Left ventricle myocardium inferior (tissue), 1 donor: ENCODE measurements at places on chromosomes 7 and 10.

DNA sequence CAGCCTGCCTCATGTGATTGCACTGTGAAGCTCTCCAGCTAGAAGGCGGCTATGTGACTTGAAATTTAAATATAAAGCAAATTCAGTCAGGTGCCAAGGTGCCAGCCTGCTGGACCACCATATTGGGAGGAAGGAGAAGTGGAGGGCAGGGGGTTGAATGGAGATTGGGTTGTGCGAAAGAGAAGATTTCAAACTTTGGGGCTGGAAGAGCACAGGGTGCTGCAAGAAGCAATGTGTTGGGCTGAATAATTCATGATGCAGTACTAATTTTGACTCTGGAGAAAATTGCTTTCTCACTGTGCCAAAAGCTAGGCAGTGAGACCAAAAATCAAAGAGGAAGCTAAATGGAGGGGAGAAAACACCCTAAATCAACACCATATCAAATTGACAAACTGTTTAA, 335.3 kb downstream of the NRG3 start:
- no peak for DNase-seq

GRCh38 chr10:54368984-54369383, 432.0 kb downstream of the PCDH15 start:
- no peak for DNase-seq

GRCh38 chr7:17067691-17068090, 185.9 kb upstream of the AGR3 start:
- DNase-seq: no peak

DNA sequence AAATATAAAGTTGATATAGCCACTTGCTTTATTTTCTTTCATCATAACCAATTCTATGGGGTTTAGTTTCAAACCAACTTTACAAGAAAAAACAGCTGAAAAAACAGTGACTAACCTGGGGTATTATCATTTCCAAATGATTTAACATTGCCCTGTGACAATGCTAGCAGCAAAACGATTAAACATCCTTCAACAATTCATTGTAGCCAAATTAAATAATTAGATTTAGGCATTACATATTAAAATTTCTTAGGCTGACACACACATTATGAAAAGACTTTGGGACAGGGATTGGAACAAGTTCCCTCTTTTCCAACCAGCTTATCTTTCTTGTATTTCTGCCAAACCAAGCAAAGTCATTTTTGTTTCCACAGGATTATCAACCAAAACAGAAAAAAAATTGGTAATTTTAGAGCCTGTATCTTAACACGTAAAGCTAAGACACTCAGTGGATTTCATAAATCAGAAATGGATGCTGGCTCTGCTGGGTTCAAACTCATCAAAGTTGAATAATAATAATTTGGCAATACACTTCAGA, 84.0 kb downstream of the SEMA3D start:
- no peak for DNase-seq

- no peak for DNase-seq
Observed at GRCh38 chr10:28910956-28911355, 233.6 kb downstream of the BAMBI start.

- no peak for DNase-seq
Observed at GRCh38 chr10:33074443-33074842, 116.4 kb upstream of the ITGB1 start.

DNA sequence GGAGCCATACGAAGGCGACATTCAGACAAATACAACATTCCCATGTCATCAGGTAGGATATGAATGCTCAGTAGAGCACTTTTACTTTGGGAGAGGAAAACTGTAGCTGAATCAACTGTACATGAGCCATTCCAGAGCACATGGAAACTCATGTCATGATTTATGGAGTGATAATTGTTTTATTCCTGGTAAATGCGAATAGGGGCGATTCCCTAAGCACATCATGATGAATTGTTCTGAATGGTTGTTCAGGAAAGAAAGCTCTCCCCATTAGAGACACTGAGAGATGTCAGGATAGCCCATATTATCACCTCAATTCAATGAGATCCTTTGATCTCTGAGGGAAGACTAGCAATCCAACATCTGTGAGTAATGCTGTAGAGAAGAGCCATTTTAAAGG, 243.6 kb downstream of the FOXP2 start:
- DNase-seq: no peak

DNA sequence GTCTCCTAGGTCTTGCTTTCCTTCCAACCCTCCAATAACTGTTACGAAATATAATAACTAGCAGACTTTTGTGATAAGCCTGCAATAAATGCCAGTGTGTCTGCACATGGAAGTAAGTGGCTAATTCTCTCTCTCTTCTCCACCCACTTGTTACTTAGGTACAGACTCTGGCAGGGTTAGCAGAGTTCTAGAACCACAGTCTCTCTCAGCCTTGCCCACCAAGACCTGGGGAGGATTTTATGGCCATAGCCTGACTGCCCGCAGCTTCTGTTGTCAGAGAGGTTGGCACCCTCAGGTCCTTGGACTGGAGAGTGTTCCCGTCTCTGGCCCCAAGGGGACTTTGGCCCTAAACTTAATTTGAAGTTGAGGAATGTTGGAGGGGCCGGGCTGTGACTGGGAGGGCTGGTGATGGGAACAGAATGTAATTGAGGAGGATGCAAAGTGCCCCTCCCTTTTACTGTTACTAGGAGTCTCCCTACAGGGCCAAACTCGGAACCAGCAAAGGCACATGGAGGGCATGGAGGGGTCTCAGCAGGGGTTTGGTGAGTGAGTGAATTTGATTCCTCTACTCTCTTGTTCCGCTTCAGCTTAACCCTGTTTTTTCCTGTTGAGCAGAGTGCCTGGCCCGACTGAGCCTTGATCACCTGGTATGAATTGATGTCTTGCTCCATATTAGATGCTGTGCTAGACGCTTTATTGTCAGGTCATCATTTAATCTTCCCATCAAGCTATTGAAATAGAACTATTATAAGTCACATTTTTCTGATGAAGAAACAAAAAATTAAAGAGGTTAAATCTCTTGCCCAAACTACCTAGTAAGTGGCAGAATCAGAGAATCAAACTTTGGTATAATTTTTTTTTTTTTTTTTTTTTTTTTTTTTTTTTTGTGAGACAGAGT, 37.0 kb upstream of the LCOR start:
- DNase-seq: no peak

GRCh38 chr10:131430716-131431412, 119.3 kb upstream of the TCERG1L start:
- DNase-seq: no peak

DNA sequence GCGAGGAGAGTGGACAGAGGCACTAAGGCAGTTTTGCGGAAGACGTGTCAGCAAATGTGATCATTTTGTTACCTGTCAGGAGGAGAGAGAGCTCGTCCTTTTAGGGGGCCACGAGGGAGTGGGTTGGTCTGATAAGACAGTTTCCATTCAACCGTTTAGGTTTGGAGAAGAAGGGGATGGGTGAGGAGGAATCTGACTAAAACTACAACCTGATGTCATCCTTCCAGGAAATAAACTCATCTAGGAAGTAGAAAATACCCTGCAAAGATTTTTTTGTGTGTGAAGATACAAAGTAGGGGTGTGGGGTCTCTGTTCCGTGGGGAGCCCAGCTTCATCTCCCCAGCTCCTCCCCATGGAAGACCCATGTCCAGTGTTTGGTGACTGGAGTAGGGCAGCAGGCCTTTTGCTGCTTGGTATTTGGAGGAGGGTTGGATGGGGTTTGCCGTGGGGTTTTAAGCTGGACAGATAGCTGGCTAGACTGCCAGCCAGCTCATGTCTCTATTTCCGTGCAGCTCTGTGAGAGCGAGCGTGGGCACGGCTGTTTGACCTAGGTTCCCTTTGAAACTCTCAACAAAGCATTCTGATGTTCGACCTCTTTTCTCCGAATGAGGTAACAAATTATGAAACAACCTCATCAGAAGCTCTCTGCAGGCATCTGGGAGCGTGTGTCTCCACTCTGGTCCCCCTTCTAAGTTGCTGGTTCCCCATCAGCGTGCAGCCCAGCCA, 136.0 kb upstream of the TCF7L2 start:
- DNase-seq: no peak

GRCh38 chr10:117374506-117375359, 507 bp downstream of the PDZD8 start:
- DNase-seq: peak; percentile 55

GRCh38 chr10:48224979-48225560, 49.4 kb downstream of the FRMPD2 start:
- DNase-seq: no peak

DNA sequence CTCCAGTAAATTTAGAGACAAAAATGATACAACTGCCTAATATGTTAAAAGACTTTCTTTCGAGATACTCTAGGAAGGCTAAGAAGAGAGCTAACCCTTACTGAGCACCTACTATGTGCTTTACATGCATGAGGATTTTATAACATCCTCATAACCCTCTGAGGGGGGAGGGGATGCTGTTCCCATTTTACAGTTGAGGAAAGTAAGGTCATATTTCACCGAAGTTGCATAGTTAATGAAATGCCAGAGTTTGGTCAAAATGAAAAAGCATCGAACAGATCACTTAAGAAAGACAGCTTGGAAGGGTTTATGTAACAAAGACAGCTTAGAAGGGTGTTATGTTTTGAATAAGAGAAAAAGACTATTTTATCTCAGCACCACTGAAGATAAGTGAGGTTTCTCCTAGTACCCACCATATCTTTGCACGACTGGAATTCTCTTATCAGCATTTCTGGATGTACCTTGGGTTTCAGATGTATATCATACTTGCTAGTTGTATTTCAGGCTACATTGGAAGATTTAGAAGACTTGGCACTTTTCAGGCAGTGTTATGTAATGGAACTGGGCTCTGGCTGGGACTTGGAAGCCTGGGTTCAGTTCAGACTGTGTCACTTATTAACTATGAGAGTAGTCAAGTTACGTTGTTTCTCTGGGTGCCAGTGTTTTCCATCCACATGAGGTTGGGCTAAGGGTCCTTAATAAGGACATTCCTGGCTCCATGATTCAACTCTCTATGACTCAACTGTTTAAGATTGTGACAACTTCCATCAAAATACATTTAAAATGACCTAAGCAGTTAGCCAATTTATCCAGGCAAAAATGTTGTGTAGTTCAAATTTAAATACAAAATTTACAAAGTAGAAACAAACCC, 6.0 kb downstream of the RHOBTB1 start:
- no peak for DNase-seq

DNA sequence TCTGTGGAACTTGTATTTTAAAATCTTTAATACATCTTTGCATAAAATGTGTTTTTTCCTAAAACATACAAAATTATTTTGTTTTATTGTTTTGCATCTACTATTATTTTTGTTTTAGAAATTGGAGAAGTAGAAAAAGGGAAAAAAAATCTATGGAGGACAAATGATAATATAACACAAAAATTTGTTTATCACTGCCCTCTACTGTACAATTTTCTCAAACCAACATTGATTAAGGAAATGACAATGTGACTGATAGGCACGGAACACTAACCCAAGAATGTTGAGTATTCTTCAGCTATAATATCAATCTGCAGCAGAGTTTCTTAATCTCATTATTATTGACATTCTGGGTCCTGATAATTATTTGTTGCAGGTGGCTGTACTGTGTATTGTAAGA, 9.5 kb upstream of the ING3 start:
- no peak for DNase-seq

GRCh38 chr10:104527013-104527412, 114.1 kb upstream of the SORCS3 start:
- DNase-seq: no peak

DNA sequence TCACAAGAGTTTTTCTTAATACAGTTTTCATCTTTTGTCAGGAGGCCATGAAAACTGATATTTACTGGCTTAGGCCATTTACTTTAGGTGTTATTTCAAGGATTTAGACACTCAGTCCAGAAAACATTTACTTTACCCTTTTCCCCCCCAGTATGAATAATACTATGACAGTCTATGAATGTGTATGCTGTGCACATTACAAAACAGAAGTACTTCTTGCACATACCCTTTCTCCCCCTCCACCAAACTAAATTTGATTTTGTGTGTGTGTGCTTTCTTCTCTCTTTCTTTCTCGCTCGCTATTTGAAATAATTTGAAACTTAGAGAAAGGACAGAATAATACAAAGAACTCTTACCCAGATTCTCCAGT, 41.3 kb downstream of the RBM33 start:
- DNase-seq: no peak

DNA sequence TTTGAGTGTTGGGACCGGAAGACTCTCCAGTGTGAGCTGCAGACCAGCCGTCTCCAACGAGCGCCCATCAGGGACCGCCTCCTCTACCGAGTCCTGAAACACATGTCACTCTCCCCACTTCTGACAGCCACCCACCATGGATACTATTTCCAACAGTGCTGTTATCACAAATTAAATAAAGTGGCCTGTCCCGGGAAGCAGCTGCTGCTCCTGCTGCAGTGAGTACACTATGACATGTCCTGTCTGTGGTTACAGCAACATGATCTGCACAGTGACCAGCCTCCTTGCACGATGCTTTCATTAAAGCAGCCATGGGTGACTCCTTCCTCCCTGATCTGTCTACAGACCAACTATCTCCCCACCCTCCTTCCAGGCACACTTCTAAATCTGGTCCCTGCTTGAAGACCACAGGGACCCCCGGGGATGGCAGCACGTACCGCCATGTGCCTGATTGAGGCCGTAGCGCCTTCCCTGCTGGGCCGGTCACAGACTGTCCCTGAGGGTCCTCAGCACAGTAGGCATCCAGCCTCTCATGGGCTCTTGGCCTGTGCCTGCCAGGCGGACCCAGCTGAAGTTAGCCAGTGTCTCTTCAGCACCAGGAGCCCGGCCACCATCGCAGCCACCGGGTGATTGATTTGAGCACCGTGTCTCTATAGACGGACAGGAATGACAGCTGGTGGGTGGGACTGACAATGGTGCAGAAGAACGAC, 58.8 kb downstream of the TCERG1L start:
- no peak for DNase-seq

- DNase-seq: no peak
Observed at GRCh38 chr10:59937720-59938119, 31.4 kb upstream of the CCDC6 start.

DNA sequence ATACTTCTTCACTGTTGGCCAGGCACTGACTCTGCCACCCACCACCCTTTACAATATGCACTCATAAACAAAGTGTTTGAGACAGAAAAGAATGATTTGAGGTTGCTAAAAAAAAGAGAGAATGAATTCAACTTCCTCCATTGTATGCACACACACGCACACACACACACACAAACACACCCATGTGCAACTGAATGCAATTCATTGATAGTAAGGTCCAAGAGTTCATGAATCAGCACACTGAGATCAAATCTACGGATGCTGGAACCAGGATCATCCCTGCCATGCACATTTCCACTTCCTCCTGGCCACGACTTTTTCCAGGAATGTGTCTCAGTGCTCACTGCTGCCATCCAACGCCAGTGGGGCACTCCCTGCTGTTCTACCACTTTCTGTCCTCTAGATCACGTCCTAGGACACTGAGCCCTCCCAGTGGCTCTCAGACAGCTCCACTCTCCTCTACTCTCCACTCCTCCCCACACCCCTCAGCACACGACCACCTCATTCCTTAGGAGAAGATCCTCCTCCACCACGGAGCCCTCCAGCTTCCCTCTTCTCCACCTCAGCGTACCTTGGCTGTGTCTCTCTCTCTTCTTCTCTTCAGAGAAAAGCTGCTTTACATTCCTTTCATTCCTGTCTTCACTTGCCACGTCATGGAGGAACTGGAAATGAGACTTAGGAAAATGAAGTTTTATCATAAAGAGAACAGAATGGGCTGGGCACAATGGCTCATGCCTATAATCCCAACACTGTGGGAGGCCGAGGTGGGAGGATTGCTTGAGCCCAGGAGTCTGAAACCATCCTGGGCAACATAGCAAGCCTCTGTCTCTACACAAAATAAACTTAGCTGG, 12.0 kb upstream of the TMEM213 start:
- DNase-seq: no peak
